RPMI8226 (cell line): ENCODE measurements at places on chromosomes 3 and 15.

DNA sequence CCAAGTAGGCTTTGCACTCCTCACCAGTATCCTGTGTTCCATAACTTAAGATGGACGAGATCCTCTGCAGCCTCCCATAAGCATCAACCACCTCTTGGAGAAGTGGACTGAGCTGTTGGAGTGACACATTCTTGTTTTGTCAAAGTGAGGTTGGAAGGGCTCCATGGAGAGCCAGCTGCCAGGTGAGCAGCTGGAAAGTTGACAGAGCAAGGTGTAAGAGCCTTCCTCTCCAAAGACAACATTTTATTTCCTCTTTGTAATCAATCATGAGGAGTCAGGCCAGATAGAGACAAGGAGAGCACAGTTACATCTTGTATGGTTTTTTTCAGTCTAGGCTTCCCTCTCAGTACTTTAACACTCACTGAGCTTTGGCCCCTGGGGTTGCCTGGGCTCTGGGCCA, 5.1 kb downstream of the ABI3BP start:
- no peak for DNase-seq

- DNase-seq, result no peak
These were observed 13.7 kb downstream of the CTDSPL2 start for GRCh38 chr15:44441095-44441501.

DNA sequence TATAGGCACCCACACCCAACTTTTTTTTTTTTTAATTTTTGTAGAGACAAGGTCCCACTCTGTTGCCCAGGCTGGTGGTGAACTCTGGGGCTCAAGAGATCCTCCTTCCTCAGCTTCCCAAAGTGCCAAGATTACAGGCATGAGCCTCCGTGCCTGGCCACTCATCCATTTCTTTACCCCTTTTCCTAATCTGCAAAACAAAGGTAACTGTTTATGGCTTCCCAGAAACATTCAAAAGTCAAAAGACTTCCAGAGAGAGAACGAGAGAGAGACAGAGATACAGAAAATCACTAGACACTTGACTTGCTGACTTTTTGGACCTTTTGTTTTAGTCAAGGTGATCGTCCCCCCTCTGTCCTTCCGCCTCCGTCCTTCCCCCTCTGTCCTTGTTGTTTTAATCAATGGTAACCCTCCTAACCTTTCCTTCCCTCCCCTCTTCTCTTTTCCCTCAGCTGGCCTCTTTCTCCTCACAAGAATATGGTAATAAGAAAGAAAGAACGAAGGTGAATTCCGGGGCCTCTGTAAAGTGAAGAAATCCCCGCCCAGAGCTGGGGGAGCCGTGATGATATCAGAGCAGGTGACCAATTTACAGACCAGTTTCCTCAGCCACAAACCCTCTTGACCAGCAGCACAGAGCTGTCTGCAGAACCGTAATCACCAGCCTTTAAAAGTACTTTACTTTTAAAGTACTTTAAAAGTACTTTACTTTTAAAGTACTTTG, 21.9 kb downstream of the KLHL6 start:
- no peak for DNase-seq

DNA sequence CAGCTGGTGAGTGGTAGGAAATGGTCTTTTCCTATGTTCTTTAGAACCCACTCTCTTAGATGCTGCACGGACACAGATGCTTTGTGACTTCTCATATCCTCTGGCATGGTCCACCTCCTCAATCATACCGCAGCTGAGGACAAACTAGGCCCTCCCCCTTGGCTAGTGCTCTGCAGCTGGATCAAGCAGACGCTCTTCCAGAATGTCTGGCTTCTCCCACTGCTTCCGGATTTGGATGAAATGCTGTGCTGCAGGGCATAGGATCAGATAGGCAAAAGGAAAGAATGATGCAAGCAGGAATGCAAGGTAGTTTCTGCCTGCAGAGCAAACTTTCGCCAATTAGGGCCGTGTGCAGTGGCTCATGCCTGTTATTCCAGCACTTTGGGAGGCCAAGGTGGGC, 75.7 kb upstream of the SLC4A7 start:
- no peak for DNase-seq

DNA sequence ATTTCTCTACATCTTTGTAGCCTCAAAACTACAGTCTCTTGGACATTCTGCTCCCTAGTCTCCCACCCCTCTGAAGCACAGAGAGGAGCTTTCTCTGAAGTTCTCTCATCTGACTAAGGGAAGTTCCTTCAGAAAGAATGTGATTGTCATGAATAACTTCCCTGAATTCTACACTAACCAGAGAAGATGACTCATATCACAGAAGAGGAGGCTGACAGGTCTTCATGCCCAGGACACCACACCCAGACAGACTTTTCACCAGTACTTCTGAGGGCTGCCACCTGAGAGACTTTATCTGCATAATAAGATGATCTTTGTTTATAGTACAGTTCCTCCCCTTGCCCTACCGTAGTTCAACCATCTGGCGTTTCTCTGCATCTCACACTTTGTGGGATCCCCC, 52.8 kb downstream of the CDIN1 start:
- no peak for DNase-seq

DNA sequence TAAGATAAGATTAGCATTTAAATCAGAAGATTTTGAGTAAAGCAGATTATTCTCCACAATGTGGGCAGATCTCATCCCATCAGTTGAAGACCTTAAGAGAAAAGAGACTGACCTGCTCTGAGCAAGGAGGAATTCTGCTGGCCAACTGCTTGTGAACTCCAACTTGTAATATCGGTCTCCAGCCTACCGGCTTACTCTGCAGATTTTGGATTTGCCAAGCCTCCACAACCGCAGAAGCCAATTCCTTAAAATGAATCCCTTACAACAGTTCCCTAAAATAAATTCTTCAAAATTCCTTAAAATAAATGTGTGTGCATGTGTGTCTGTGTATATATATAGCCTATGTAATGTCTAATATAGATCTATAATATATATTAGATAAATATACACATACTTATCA, 107.4 kb upstream of the KLF13 start:
- no peak for DNase-seq

DNA sequence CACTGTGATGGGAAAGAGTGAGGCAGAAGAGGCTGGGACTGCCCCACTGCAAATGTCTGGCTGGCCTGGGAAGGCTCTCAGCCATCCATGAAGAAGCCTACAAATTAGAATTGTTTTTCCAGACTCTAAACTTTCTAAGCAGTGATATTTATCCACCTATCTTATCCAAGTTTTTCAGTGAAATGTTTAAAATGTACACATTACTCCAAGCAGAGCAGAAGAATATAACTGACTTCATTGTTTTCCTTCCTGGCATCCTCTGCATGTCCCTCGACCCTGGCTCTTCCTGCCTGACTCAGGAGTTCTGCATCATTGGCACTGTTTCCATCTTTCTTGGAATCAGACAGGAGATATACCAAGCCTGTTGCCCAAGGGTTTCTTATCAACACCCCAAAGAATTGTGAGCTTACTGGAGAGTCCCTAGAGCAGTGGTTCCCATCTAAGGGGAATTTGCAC, 401.5 kb upstream of the PROK2 start:
- no peak for DNase-seq

DNA sequence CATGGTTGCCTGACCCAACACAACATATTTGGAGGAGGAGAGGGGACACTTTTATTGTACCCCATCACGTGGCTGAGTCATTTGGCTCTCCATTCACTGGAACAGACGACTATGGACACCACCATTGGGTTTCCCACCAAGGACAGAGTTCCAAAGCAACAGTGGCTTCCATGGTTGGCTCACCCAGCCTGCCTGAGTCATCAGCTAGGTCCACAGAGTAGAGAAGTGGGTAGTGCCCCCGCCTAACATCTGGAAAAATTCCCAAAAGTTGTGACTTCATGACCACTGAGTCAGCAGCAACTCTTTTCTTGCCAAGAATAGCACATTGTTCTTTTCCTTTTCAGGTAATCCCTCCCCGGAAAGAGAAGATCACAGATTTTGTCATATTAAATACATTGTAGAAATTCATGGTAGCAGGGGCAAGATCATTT, 3.0 kb upstream of the PPP1R2 start:
- peak; percentile 50 for DNase-seq

- DNase-seq, result no peak
These were observed 124.4 kb downstream of the PDZRN3 start for GRCh38 chr3:73500321-73500720.

GRCh38 chr3:8458711-8459110, 42.9 kb upstream of the LMCD1 start:
- no peak for DNase-seq

DNA sequence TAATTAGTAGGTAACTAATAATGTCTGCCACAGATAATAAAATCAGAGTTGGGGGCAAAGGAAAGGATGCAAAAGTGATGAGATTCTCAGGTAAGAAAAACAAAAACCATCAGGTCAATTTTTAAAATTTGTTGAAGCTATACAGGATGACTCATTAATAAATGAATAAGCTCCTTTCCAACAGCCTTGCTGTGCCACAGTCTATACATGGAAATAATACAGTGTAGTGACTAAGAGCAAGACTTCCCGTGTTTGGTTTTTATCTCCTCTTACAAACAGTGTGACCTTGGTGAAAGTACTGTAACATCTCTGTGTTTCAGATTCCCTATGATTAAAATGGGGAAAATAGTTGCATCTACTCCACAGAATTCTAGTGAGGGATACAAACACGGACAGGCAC, 331.6 kb downstream of the PYDC2 start:
- DNase-seq, result no peak

GRCh38 chr3:123791417-123791816, 92.7 kb downstream of the MYLK start:
- DNase-seq, result no peak

DNA sequence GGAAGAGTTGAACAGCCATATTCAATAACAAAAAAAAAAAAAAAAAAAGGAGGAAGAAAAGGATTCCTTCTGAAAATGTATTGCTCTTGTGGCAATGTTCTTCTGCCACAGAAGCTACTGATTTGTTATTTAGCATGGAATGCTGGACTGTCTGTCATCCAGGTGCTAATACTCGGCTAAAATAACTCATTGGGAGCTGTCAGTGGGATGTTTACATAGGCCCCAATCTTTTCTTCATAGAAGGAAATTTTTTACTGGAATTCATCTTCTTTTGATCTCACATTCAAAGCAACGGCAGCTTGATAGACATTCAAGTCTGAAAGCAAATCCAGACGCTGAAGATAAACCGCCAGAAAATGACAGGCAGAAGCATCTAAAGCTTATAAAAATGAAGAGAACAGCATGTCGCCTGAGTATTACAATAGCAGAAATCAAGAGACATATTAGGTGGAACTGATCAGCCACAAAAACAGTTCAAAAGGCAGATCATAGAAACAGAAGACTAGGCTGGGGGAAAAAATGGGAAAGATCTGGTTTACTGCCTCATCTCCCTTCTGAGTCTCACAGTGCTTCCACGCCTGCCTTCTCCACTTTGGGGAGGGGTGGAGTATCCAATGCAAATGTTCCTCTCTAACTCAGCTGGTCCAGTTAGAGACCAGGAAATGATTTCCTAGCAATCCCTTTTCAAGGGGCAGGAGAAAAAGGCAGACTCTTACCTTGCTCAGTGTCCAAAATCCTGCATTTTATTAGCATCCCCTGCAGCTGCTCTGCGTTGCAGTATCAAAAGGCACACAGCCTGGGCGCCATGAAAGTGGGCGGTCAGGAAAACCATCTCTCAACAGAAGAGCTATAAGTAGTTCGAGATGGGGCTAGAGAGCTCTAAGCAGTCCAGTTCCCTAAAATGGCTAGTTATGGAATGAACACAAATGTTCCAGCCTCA, 451.9 kb downstream of the FOXP1 start:
- DNase-seq, result no peak

DNA sequence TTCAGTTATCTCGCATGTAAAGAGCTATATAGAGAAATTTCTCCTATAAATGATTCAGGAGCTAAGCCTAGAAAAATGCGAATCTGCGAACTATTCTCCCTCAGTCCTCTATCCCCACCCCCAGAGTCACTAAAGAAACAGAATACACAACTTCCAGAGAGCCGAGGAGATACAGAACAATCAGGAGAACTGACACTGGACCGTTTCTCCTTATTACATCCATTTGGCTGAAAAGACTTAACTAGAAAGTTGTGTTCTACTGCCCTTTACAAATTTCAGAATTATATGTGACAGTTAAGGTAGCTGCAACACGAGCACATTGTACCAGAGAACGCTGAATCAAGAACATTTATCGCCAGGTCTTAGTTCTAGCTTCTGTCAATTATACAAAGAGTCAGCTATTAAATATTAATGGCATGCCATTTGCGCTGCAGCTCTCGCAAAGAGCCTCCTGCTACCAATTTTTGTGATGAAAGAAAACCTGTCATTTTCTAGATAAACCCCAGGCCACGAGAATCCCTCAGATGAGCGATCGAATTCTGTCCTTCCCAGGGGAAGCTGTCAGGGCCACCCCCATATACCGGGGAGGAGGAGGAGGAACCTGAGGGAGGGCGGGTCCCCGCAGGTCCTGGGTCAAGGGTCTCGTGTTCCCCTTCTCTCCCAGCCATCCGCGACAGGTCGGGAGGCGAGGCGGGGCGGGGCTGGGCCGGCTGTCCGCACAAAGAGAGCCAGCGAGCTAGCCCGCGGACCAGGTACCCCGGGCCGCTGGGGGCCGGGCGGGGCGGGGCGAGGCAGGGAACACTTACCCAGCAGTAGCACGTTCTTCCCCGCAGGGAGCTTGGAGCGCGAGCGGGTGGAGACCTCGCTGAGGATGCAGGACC, 878 bp downstream of the DYNC1LI1 start:
- DNase-seq, result peak; percentile 70
